T-helper 17 cell (primary cell): ENCODE measurements at places on chromosomes 12 and 14. TPM values are rescaled to one million over a fixed set of nuclear protein-coding genes. Genes with fewer than 3 reads are reported as not detected.

C12orf56 gene
- total RNA-seq = not detected

GRCh38 chr12:26276709-26277108, 81.3 kb downstream of the SSPN start:
- H3K4me3 ChIP-seq = no peak overlapping the region
- H3K27ac ChIP-seq = no peak overlapping the region
- no peak for DNase-seq
- peaks cover 8% of the 10 kb centered on the region for H3K4me1 ChIP-seq
- peaks cover under 1% of the 10 kb centered on the region for H3K27me3 ChIP-seq

GRCh38 chr14:100873096-100873482, 30.4 kb downstream of the RTL1 start:
- H3K27ac ChIP-seq = no peak overlapping the region
- no peak overlapping the region for H3K4me3 ChIP-seq
- peaks cover 14% of the 10 kb centered on the region for H3K27me3 ChIP-seq
- no peaks in the 10 kb centered on the region for H3K36me3 ChIP-seq

CLEC4D gene
- 0.22 TPM for total RNA-seq

DNA sequence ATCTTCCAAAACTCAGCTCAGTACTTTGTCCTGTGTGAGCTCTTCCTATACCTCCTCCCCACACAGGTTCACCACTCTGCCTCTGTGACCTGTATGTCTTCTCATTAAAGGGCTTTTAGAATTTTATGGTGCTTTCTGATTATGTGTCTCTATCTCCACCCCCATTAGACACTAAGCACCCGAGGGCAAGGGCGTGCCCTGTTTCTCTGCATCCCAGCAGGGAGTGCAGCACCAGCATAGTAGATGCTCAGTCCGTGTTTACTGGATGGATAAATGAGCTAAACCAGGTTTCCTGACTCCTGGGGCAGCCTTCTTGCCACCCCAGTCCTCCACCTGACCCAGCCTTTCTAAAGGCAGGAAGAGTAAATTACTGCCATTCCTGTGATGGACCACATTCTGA, 333.8 kb downstream of the CACNA1C start:
- no peak for DNase-seq
- H3K4me3 ChIP-seq = no peak overlapping the region
- H3K27ac ChIP-seq = no peak overlapping the region

TMEM253 gene
- not detected for total RNA-seq

ADAM20 gene
- 0.16 TPM for total RNA-seq

GARIN6 gene
- not detected for total RNA-seq

GRCh38 chr12:74370608-74371216, 166.9 kb upstream of the ATXN7L3B start:
- H3K4me1 ChIP-seq = no peaks in the 10 kb centered on the region
- DNase-seq = no peak
- H3K36me3 ChIP-seq = no peaks in the 10 kb centered on the region
- H3K27me3 ChIP-seq = peaks cover under 1% of the 10 kb centered on the region

ACTN1 gene
- total RNA-seq = 88.9 TPM
